ENCODE measurements at places on chromosomes 11 and 22.

- H3K4me3 ChIP-seq, result no peak overlapping the region
- no peaks in the 10 kb centered on the region for H3K4me1 ChIP-seq
- H3K27me3 ChIP-seq, result no peaks in the 10 kb centered on the region
- DNase-seq, result no peak
These were observed 68.7 kb upstream of the CREB3L1 start for GRCh38 chr11:46208803-46209202.

GRCh38 chr11:90590286-90590685 is 367.4 kb upstream of the CHORDC1 start:
- H3K36me3 ChIP-seq, result no peaks in the 10 kb centered on the region
- no peaks in the 10 kb centered on the region for H3K4me1 ChIP-seq
- no peaks in the 10 kb centered on the region for H3K27me3 ChIP-seq
- H3K27ac ChIP-seq, result no peak overlapping the region

- H3K4me1 ChIP-seq, result peaks cover 30% of the 10 kb centered on the region
- H3K36me3 ChIP-seq, result no peaks in the 10 kb centered on the region
- H3K27ac ChIP-seq, result no peak overlapping the region
- DNase-seq, result peak; percentile 14
- H3K4me3 ChIP-seq, result no peak overlapping the region
These were observed 2.4 kb downstream of the GNB1L start for GRCh38 chr22:19852177-19852781.

- H3K36me3 ChIP-seq, result no peaks in the 10 kb centered on the region
- H3K27me3 ChIP-seq, result no peaks in the 10 kb centered on the region
- no peak for DNase-seq
- no peaks in the 10 kb centered on the region for H3K4me1 ChIP-seq
These were observed 2.4 kb downstream of the FUT4 start for GRCh38 chr11:94546162-94546470.

- H3K27me3 ChIP-seq, result no peaks in the 10 kb centered on the region
- DNase-seq, result no peak
- H3K36me3 ChIP-seq, result peaks cover 2% of the 10 kb centered on the region
- H3K27ac ChIP-seq, result no peak overlapping the region
These were observed 31.5 kb upstream of the PDE2A start for GRCh38 chr11:72705442-72706365.

GRCh38 chr11:66976028-66976467 is 944 bp downstream of the C11orf86 start:
- H3K4me1 ChIP-seq, result no peaks in the 10 kb centered on the region
- DNase-seq, result no peak
- no peak overlapping the region for H3K4me3 ChIP-seq
- H3K27me3 ChIP-seq, result no peaks in the 10 kb centered on the region
- H3K36me3 ChIP-seq, result no peaks in the 10 kb centered on the region
- H3K27ac ChIP-seq, result peak overlapping the region; percentile 75

DNA sequence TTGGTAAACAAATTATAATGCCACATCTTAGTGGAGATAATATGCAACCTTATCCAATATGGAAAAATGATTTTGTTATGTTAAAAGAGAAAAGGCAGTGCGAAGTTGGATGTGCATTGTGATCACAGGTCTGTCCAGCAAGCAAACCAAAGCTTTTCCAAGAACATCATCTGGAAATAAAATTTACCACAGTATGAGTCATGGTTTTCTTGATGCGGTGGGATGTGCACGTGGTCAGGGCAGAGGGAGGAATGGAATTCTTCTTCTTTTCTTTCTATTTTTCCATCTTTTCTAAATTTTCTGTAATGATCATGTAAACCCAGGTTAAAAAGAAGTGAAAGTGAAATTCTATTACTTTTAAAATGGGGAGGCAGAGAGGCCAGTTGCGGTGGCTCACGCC is 169.8 kb downstream of the C11orf91 start:
- H3K27ac ChIP-seq, result no peak overlapping the region
- H3K4me1 ChIP-seq, result no peaks in the 10 kb centered on the region
- no peak overlapping the region for H3K4me3 ChIP-seq
- DNase-seq, result no peak
- no peaks in the 10 kb centered on the region for H3K36me3 ChIP-seq

GRCh38 chr22:39215426-39216142 is 29.2 kb downstream of the PDGFB start:
- no peak overlapping the region for H3K27ac ChIP-seq
- H3K4me3 ChIP-seq, result no peak overlapping the region
- H3K27me3 ChIP-seq, result no peaks in the 10 kb centered on the region
- peak; percentile 25 for DNase-seq
- H3K36me3 ChIP-seq, result no peaks in the 10 kb centered on the region

DNA sequence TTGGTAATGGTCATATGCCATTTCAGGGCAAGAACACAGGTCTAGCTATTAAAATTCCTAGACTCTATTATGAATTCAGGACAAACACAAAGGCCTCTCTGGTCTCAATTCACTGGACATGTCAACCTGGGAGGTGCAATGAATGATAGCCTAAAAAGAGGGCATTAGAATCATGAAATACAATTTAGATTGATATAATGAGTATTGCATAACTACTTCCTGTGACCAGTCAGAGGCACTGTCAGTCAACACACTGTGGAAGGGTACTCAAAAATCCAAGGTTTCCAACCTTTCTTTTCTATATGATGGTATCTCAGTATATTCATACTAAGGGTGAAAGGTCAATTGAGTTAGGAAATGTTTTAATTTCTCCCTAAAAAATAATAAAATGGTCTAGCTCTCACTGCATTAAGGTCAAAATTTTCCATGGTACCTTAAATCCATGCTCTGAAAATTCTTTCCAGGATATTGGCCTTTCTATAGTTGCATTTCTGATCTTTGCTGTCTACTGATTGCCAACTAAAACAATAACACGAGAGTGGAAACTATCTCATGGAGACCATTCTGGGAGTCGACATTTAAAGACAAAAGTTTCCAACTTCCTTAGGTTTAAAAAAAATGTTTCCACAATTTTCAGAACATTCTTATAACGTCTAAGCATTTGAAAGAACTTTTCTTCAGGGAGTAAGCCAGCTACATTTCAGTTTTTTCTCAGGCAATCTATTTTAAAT is 81.7 kb upstream of the APOA1 start:
- DNase-seq, result no peak
- no peak overlapping the region for H3K4me3 ChIP-seq
- H3K36me3 ChIP-seq, result peaks cover 3% of the 10 kb centered on the region

GRCh38 chr11:1217151-1217550 is 5.7 kb upstream of the MUC5B start:
- no peak overlapping the region for H3K27ac ChIP-seq
- H3K27me3 ChIP-seq, result no peaks in the 10 kb centered on the region
- no peaks in the 10 kb centered on the region for H3K36me3 ChIP-seq
- no peaks in the 10 kb centered on the region for H3K4me1 ChIP-seq
- no peak overlapping the region for H3K4me3 ChIP-seq
- DNase-seq, result no peak

- H3K27ac ChIP-seq, result no peak overlapping the region
- H3K4me3 ChIP-seq, result no peak overlapping the region
- DNase-seq, result no peak
- H3K4me1 ChIP-seq, result no peaks in the 10 kb centered on the region
- H3K36me3 ChIP-seq, result no peaks in the 10 kb centered on the region
- H3K27me3 ChIP-seq, result no peaks in the 10 kb centered on the region
These were observed 246.2 kb downstream of the ST3GAL4 start for GRCh38 chr11:126601550-126602215.

GRCh38 chr22:42711281-42711731 is 9.4 kb downstream of the A4GALT start:
- H3K27me3 ChIP-seq, result no peaks in the 10 kb centered on the region
- no peak overlapping the region for H3K27ac ChIP-seq
- no peaks in the 10 kb centered on the region for H3K36me3 ChIP-seq
- peaks cover under 1% of the 10 kb centered on the region for H3K4me1 ChIP-seq
- no peak for DNase-seq
- no peak overlapping the region for H3K4me3 ChIP-seq

DNA sequence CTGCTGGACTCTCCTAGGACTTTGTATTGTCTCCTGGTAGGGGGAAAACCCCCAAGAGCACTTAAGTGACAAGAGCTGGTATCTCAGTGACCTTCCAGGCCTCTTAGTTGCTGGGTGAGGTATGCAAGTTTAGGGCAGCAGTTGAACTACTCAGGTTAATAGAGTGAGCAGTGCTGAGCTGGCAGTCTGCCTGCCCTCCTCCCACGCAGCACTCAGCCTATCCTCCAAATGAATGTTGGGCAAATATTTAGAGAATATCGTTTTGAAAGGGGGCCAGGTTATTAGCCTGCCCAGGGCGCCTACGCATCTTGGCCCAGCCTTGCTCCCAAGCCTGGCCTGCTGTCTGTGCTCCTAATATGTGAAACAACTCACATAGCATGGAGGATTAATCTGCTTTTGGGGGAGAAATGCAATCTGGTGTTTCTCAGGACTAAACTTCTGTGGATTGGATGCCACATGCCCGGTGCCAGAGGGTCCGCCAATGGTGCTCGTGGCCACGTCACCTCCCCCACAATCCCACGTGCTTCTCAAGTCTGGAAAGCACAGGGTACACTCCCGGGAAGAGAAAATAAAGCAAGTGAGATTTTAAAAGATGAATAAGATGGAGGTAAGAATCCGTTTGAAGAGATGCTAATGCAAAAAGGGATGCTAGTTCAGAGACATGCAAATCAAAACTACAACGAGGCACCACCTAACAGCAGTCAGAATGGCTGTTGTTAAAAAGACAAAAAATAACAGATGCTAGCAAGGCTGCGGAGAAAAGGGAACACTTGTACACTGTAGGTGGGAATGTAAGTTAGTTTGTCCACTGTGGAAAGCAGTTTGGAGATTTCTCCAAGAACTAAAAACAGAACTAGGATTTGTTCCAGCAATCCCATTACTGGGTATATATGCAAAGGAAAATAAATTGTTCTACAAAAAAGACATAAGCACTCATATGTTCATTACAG is 67.7 kb downstream of the SPON1 start:
- H3K4me3 ChIP-seq, result no peak overlapping the region
- peak; percentile 18 for DNase-seq
- peak overlapping the region; percentile 50 for H3K27ac ChIP-seq
- no peaks in the 10 kb centered on the region for H3K27me3 ChIP-seq

DNA sequence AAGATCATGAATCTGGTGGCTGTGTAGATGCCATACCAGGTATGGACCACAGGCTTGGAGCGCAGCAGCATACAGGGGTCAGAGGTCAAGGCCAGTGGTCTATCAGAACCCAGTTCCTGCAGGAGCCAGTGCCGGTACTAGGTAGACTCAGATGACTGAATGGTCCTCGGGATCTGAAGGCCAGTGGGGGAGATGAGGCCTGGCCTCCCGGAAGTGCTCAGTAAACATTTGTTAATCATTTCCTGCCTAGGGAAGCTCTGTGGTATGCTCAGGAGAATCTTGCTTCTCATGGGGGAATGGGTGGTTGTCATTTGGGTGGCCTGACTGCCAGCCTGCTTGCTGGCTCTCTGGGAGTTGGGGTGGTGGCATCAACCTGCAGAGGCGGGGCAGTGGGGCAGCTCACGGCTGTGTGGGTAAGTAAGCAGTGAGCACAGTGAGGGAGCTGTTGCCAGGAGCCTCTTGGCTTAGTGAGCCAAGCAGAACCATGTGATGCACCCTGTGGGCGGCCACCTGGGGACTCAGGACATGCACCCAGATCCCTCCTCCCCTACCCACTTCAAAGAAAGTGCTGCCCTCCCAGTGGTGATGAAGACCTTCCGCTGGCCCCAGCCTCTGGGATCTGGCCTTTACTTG is 33.0 kb downstream of the PTPRJ start:
- H3K36me3 ChIP-seq, result no peaks in the 10 kb centered on the region
- H3K27ac ChIP-seq, result peak overlapping the region; percentile 66

- H3K36me3 ChIP-seq, result no peaks in the 10 kb centered on the region
- peak within 1 kb of the TSS; percentile 90 for H3K27ac ChIP-seq
- H3K4me1 ChIP-seq, result peaks cover 3% of the 10 kb centered on the region
- H3K4me3 ChIP-seq, result peak within 1 kb of the TSS; percentile 83
- H3K27me3 ChIP-seq, result no peaks in the 10 kb centered on the region
These were observed at the start of gene HTATIP2 for GRCh38 chr11:20363500-20364340. HTATIP2 (plus strand) TSS chr11:20363714; CDS start chr11:20364238, 524 bp downstream.

GRCh38 chr11:33907421-33907820 is 15.5 kb upstream of the LMO2 start:
- no peak overlapping the region for H3K27ac ChIP-seq
- no peak overlapping the region for H3K4me3 ChIP-seq
- H3K4me1 ChIP-seq, result no peaks in the 10 kb centered on the region
- no peaks in the 10 kb centered on the region for H3K27me3 ChIP-seq

GRCh38 chr11:76721755-76722677 is 51.5 kb upstream of the LRRC32 start:
- H3K27ac ChIP-seq, result no peak overlapping the region
- H3K4me1 ChIP-seq, result no peaks in the 10 kb centered on the region
- H3K27me3 ChIP-seq, result no peaks in the 10 kb centered on the region
- peak; percentile 93 for DNase-seq
- H3K4me3 ChIP-seq, result no peak overlapping the region

DNA sequence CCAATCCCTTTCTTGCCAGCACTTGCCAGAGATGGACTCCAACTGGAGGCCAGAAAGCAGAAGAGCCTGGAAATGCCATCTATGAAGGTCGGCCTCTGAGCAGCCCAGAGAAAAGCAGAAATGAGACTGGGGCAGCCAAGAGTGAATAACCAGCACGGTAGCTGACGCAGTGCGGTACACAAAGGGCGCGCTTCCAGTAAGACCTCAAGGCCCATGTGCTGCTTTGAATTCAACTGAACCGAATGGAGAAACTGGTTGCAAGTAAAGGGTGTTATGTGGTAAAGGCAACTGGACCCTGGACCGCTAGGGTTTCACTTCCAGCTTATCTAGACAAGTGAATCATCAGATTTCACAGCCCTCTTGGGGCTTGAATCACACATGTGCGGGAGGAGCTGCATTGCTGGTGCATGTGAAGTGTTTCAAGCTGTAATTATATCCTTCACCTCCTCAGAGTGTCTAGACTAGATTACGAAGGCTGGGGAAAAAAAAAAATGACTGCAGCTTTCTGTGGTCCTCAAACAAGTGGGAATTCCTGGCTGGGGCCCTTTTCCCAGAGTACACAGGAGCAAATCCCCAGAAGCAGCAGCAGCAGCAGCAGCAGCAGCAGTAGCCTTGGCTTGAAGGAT is 128.9 kb downstream of the CCDC34 start:
- DNase-seq, result peak; percentile 55
- no peaks in the 10 kb centered on the region for H3K36me3 ChIP-seq
- no peaks in the 10 kb centered on the region for H3K4me1 ChIP-seq
- H3K4me3 ChIP-seq, result no peak overlapping the region
- H3K27ac ChIP-seq, result peak overlapping the region; percentile 7
- H3K27me3 ChIP-seq, result no peaks in the 10 kb centered on the region

DNA sequence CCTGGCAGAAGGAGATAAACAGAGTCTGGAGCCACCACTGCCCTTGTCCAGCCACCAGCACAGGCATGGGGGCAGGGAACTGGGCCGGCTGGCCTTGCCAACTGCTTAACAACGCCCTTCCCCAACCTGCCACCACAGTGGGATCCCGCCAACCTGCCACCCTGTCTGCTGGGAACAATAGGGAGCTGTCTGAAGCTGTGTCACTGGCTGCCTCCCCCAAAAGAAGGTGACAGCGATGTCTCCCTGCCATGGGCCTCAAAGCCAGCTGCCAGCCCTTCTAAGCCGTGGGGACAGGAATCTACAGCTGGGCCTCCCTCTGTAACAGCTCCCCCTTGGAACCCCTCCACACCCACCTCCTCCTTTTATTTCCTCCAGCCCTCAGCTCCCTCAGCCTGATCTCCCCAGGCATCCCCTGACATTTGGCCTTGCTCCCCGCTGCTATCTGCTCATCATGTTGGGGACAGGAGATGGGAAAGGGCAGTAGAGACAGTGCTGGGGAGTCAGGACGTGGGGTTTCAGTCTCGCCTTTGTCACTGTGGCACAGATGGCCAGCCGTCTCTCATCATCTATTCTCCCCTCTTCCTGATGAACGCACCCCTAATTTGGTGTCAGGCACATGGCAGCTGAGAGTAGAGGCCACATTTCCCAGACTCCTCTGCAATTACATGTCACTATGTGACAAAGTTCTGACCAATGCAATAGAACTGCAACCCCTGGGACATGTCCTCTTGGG is 51.3 kb upstream of the PRDM11 start:
- H3K4me1 ChIP-seq, result peaks cover 7% of the 10 kb centered on the region
- H3K36me3 ChIP-seq, result no peaks in the 10 kb centered on the region
- H3K4me3 ChIP-seq, result no peak overlapping the region
- DNase-seq, result no peak
- H3K27me3 ChIP-seq, result no peaks in the 10 kb centered on the region
- H3K27ac ChIP-seq, result no peak overlapping the region

Data from Peyer's patch (tissue), 4 donors.